CD4-positive, alpha-beta T cell treated with Interleukin-4 for 4 hours (primary cell): ENCODE measurements at places on chromosomes 6 and 20.

GRCh38 chr6:56684342-56685101, 41.8 kb upstream of the DST start:
- no peak for DNase-seq

GRCh38 chr6:137878486-137879285, 11.6 kb downstream of the TNFAIP3 start:
- DNase-seq: no peak

GRCh38 chr20:36497856-36498255, 43.5 kb upstream of the MYL9 start:
- DNase-seq: no peak

- DNase-seq: no peak
Measured at GRCh38 chr6:158388727-158389126, 76.5 kb downstream of the TULP4 start.

DNA sequence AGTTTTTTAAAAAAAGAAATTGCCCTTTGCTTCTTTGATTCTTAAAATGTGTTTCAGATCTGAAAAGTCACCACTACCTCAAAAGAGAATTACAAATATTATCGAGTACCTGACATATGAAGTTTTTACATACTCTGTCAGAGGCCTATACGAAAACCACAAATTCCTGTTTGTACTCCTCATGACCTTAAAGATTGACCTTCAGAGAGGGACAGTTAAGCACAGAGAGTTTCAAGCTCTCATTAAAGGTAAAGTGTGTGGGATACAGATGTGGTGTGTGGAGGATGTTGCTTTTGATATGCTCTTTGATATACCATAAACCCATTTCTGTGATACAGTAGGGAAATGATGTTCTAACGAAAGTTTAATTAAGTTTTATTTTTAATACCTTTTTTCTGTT, 109.8 kb upstream of the GLP1R start:
- no peak for DNase-seq

DNA sequence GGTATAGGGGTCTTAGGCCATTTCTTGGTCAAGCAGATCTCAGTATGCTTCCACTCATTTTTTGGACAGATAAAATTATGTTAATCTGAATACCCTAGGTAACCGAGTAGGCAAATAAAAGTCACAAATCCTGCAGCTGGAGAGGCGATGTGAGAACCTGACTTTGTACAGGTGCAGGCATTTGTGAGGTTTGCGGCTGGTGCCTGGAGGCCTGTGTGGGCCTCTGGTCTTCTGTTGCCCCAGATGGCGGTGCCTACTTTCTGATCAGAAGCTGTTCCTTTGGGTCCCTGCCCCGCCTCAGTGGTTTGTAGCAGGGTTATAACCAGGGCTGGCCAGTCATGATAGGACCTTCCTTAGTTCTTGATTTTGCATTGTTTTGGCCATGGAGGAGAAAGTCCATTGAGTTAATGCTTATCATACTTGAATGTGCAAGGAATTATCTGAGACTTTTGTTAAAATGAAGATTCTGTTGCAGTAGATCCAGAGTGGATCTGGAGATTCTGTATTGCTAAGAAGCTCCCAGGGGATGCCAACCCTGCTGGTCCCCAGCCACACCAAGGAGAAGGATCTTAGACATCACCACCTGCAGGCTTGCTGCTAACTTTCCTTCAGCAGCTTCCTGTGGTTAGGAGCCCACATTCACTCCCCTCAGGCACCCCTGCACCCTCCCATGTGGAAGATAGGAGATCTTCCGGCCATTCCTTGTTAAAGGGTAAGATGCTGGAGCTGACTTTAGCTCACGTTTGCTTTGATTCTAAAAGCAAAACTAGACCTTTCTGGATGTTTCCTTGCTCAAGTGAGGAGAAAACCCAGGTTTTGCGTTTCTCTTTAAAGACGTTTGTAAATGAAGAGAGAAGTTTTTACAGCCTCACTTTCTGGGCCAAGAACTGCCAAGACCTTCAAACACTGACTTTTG, 50.7 kb downstream of the LRRC1 start:
- no peak for DNase-seq

- no peak for DNase-seq
Measured at GRCh38 chr6:136508725-136509392, 41.4 kb downstream of the MAP7 start.

DNA sequence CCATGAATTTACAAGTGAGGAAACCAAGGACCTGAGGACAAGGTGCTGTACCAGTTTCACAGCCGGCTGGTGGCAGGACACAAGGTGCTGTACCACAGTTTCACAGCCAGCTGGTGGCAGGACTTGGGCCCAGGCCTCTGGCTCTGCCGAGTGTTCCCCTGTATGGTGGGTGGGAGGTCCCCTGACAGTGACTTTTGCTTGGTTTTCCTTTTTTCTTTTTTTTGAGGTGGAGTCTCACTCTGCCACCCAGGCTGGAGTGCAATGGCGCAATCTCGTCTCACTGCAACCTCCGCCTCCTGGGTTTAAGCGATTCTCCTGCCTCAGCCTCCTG, 212.4 kb downstream of the LY86 start:
- no peak for DNase-seq

DNA sequence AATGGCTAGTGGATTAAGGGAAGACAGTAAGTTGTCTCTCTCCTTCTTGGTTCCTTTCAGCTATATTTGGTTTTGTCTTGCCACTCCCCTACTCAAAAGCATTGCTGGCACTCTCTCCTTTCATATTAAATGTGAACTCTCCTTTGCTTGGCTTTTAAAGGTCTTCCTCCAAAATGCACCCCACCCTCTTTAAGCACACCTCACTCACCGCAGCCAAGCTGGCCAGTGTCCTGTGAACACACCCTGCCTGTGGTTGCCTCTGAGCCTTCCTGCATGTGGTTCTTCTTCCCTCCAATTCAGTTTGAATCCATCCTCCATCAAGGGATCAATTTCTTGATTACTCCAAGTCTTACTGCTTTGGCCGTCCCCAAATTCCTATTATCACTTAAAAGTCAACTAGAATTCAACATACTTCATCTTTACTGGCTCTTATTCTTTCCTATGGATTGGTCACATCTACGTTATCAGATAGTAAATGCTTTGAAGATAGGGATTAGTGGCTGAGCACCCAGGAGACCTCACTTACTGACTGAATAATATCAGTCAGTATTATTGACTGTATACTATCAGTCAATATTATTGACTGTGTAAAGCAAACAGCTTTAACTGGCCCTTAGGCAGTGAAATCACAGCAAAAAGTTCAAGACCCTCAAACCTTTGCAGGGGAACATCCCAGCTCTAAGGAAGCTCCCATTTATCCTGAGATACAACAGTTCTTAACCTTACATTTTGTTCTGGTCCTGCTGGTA, 41.6 kb upstream of the SPDEF start:
- DNase-seq: no peak
